ENCODE measurements at places on chromosomes 2 and 18. TPM values are rescaled to one million over a fixed set of nuclear protein-coding genes. Genes with fewer than 3 reads are reported as not detected.

DNA sequence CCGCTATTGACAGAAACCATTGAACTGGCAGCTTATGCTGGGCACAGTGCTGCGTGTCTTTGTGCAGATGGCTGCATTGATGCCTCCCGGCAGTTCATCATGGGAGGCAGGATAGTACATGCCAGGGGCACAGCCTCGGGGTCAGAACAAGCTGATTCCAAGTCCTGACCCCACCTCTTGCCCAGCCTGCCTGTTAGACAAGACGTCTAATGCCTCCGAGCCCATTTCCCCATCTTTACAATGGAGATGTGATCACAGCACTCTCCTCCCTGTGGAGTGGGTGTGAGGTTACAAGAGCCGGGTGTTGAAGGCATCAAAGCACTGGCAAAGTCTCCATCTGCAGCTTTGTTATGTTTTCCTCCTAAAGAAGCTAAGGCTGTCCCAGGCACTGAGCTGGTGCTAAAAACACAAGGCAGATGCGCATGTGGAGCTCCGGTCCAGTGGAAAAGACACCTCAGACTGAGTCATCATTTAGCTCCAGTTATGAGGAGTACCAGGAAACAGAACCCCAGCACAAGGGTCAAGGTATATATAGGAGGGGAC is 125.7 kb upstream of the EPAS1 start:
- DNase-seq = peak; percentile 93

DNA sequence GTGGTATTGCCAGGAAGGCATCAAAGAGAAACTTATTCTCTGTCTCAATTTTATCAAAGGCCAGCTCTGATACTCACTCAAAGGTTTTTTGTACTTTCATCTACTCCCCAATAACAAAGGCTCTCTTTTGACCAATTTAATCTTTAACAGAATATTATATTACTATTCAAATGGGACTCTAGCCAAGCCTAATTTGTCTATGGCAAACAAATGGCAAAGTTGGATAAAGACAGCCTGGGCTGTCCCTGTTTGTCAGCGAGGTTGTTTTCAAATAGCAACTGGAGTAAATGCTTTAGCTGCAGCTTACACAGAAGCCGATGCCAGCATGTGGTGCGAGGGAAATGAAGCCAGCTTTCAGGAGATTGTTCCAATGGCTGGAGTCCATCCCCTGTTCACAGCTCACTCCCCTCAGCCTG is 80.1 kb upstream of the CTNNA2 start:
- no peak for DNase-seq

DNA sequence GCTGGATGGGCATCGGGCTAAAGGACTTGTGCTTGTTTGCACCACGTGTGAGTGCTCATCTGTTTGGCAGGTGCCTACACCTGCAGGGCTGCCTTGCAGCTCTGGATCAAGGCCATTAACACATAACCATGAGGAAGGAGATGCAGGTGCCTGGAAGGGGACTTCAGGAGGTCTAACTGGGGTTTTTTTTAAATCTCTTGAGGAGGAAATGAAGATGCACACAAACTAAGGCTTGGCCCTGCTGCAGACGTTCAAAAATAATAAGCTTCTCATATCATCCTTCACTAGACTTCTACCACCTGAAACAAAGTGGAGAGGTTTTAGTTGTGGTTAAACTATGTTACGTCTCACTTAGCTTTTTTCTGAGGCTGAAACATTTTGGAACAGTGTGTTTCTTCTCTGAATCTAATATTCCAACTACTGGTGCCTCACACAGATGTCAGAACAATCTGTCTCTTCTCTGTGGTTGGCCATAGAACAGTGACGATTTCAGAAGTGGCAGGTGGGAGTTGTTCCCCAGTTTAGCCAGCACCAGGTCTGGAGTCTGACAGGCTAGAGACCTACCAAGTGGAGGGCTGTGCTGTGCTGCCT is 36.5 kb downstream of the BCL2L11 start:
- no peak for DNase-seq

DNA sequence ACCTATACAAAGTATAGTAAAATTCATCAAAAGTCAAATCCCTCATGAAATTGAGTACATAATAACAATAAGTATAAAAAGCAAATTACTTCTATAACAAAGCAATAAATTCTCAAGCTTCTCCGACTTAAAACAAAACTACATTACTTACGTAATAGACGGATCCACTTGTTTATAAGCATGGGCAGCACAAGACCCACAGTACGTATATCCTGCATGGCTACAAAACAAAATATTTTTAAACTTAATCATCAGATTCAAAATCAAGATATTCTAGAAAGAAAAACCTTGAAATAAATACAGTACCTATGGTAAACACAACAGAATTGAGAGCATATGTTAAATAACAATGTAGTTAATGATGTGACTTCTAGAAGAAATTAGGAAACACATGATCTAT is 78.9 kb downstream of the MEMO1 start:
- DNase-seq = no peak

GRCh38 chr2:128497461-128497860 is 178.8 kb upstream of the HS6ST1 start:
- DNase-seq = no peak

Gene TCF7L1
- 0.16 TPM for total RNA-seq

Gene AFF3
- total RNA-seq = 6.8 TPM
